Hematopoietic multipotent progenitor cell treated with erythropoietin and hydrocortisone succinate and interleukin-3 and kit ligand, for 17 days (in vitro differentiated cells): ENCODE measurements at places on chromosomes 3 and 15.

DNA sequence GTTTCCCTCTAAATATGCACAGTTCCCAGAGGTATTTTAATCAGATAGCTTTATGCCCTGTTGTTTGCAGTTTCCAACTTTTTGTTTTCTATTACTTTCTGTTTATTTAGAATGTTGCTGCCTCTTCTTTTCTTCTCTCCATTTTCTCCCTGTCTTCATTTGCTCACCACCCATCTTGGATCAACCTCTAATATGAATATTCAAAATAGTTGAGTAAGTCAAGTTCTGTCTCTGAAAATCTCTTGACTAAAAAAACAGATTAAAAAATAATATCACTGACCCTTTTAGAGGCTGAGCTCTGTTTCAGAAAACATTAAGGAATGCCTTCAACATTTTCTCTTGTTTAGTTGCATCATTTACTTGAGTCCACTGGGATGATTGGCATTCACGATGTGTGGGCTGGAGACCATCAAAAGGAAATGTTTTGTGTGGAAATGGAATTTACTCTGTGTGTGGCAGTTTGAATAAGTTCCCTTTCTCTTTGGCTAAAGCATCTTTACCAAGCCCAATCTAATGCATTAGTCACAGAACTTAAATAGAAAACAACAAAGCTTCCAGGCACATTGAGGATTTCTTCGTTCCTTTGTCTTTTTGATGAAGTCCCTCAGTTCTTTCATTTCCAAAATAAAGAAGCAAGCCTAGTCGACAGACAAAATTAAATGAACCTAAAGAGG is 633.9 kb upstream of the TGFBR2 start:
- DNase-seq = no peak

DNA sequence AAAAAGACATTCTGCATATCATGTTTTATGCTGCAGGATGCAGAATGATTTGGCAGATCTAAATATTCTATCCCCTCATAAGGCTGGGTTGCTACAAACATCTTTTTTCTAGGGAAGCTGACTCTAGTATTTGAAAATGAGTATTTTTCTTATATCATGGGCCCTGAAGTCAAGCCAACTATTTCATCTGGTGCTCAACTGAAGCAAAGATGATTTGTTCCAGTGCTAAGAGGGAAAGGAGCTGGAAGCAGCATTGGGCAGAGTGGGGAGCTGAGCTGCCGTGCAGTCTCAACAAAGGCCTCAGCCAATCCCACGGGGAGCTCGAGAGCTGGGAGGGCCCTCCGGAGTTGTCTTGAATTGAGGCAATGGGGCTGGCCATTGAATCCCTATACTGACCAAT is 155.3 kb upstream of the SLCO3A1 start:
- no peak for DNase-seq

DNA sequence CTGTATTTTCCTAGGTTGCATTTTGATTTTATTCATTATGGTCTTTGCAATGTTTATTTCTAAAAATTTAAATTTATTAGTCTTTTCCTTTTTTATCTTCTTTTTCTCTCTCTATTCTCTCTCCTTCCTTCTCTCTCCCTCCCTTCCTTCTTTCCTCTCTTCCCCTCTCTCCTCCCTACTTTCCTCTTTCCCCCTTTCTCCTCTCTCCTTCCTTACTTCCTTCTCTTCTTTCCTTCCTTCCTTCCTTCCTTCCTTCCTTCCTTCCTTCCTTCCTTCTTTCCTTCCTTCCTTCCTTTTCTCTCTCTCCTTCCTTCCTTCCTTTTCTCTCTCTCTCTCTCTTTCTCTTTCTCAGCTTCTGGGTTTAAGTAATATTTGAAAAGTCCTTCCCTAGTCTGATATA is 72.8 kb upstream of the RASGRF1 start:
- DNase-seq = no peak

GRCh38 chr15:70509731-70510143 is 253.6 kb downstream of the UACA start:
- DNase-seq = no peak

GRCh38 chr3:160928183-160928726 is 172.2 kb downstream of the PPM1L start:
- no peak for DNase-seq

DNA sequence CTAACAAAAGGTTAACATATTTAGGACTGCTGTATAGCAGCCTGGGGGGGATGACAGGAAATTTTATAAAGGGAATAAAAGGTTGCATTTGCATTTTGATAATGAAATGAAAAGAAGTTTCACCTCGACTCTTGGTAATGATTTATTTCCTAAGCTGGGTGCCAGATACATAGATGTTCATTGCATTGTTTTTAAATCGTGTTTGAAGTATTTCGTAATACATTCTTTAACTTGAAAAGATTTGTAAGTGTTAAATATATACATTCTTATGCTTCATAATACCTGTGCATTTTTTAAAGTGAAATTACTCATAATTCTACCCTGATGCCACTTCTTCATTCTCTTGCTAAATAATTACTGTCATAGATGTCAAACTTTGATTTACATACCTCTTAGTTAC is 22.8 kb downstream of the LDHAL6B start:
- DNase-seq = no peak

- no peak for DNase-seq
Measured at GRCh38 chr15:68433551-68433950, 1.6 kb upstream of the ITGA11 start.

- no peak for DNase-seq
Measured at GRCh38 chr15:98841419-98841970, 166.1 kb downstream of the PGPEP1L start.

GRCh38 chr3:101195951-101196713 is 124.2 kb downstream of the IMPG2 start:
- no peak for DNase-seq

GRCh38 chr15:43966646-43967045 is 139.8 kb downstream of the WDR76 start:
- DNase-seq = no peak

DNA sequence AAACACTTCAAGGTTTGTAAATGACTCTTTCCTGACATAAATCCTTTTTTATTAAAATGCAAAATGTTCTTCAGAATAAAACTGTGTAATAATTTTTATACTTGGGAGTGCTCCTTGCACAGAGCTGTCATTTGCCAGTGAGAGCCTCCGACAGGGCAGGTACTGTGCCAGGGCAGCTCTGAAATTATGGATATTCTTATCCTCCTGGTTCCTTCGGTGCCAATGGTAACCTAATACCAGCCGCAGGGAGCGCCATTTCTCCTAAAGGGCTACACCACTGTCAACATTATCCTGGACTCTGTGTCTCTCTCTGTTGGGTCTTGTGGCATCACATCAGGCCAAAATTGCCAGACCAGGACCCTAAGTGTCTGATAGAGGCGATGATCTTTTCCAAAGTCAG is 33.0 kb downstream of the CHDH start:
- DNase-seq = no peak

DNA sequence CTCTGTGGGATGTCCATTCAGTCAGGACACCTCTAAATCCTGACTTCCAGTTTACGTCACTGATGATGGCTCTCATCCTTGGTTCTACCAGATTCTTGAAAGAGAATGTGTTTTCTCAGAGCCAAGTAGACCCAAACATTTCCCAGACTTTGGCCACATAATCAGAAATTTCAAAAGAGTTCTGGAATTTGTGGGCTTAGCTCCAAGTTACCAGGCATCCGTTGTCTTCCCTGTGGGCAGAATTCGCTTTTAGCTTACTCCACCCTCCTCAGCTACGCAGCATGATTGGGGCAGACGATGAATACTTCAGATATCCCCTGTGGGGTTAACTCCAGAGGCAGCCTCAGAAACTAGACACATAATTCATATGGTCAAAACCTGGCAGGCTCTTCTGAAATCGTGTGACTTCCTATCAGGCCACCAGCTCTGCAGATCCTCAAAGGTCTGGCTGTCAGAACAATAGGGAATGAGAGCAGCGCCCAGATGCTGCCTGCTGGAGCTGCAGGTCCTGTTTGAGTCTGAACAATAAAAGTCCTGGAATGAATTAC is 30.6 kb downstream of the CRTC3 start:
- no peak for DNase-seq

DNA sequence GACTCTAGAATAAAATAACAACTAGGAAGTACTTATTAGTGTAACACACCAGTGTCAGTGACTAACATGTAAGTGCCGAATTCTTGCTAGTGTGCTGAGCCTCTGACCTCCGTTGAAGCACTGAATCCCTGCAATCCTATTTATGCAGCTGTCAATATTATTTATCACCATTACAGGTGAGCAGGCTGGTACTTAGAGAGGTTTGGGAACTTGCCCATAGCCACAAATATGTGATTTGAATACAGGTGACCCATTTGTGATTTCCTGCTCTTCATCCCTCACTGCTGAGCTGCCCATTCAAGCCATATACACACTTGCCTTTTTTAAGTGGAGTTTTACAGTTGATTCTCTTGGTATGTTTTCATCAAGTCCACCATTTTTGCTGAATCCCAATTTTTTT is 12.2 kb downstream of the EIF4E3 start:
- no peak for DNase-seq

DNA sequence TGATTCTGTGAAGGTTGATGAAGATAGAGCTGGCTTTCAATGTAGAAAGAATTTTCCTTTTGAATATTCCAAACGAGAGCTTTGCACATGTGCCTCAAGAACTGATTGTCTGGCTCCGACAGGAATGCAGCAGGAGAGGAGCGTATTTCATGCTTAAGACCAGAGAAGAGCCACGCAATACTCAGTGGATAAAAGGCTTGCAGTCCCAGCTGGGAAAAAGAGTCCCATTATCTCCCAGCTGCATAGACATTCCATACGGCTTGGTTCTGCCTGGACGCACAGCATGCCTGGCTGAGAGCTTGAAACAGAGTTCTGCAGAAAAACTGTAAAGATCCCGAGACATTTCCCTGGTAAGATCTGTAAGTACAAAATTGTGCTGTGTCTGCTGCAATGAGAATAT is at the start of gene CNTN6:
CNTN6 (plus strand) TSS at position 254 of the 400 bp plus-strand sequence. CDS start 54,985 bp downstream, outside the sequence.
- DNase-seq = no peak

GRCh38 chr3:81891055-81891895 is 129.8 kb upstream of the GBE1 start:
- no peak for DNase-seq

GRCh38 chr15:69854521-69855181 is 243.1 kb downstream of the TLE3 start:
- DNase-seq = no peak

DNA sequence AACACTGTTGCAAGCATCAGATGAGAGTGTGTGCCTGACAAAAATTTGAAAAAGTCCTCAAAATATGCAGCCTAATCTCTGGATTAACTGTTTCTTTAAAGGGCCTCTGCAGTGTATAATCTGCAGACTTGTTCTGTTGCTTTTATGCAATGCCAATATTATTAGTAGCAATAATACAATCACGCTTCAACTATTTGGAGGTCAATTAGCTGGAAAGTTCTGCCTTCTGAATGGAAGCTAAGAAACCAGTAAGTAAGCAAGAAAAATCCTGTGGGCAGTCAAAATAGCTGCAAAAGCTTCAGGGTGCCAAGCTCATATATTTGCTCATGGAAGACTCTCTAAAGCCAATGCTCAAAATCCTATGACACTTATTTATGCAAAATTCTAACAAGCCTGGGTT is 153.2 kb upstream of the NR2F2 start:
- no peak for DNase-seq

DNA sequence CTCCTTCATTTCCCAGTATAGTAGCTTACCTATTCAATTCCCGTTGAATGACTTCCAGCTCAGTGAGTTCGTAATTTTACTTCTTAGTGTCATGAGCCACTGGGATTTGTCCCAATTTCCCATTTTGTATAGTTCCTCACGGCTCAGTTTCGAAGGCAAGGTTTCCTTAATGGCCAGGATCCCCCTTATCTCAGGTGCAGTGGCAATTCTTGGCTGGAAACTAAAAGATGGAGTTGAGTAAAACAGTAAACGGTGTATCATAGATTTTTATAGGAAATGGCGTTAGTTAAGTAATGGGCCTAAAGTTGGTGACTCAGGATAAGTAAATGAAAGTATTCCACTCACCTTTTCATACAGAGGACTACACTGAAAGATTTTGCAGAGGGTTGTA is 522 bp upstream of the LMLN start:
- peak; percentile 10 for DNase-seq

- no peak for DNase-seq
Measured at GRCh38 chr3:23776352-23776891, 29.3 kb upstream of the UBE2E1 start.

DNA sequence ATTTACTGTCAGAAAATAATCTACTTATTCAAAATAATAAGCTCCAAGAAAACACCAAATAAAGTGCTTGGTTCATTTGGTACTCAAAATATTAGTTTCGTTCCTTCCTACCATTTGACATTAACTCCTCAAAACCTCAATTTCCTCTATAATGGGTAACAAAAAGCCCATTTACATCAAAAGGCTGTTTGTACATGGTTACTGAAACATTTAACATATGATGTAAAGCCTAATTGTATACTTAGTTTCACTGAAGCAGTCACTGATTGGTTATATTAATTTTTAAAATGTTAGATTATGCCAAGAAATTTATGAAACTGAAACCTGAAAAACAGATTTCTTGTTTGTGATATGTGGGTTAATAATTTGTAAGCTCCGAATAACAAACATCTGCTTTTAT is 14.7 kb downstream of the XRN1 start:
- no peak for DNase-seq

DNA sequence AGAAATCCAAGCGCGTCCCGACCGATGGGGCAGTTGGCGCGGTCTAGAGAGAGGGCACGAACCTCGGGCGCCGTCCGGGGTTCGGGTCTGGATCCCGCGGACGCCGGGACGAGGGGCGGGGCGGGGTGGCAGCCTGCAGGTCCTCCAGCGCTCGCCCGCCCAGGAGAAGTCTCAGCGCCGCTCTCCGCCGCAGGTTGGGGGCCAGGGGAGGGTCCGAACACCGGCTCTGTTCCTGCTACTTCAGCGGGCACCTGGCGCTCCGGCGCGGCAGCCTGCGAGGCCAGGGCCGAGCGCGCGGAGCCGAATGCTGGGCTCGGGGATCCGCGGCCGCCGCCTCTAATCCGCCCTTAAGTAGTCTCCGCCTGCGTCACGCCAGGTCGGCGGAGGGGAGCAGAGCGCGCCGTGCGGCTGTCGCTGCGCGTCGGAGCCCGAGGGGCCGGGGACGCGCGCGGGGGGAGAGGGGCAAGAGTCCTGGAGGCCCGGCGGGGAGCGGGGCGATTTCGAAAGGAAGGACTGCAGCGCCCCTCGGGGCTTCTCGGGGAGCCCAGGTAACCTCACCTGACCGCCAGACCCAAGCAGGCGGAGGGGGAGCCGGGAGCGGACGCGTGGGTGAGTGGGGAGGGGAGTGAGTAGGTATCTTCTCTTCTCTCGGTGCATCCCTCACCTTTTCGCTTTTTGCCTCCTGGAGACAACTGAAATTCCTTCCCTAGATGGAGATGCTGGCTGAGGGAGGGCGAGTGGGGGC is at the start of gene GJD2:
GJD2 (minus strand) TSS at position 325 of the 745 bp plus-strand sequence. CDS start 510 bp downstream, outside the sequence.
- DNase-seq = no peak
